Right atrium auricular region (tissue), 2 donors: ENCODE measurements at places on chromosomes 16 and 17. TPM values are rescaled to one million over a fixed set of nuclear protein-coding genes. Genes with fewer than 3 reads are reported as not detected.

- DNase-seq: no peak
Observed at GRCh38 chr17:77068915-77069314, 71.9 kb upstream of the SEC14L1 start.

- DNase-seq: peak; percentile 54
Observed at GRCh38 chr16:55491691-55492090, 12.7 kb downstream of the MMP2 start.

The PARD6A gene
- total RNA-seq: 5.6 TPM

- no peak for DNase-seq
Observed at GRCh38 chr17:2981325-2981724, 82.1 kb downstream of the OR1D5 start.

- no peak for DNase-seq
Observed at GRCh38 chr17:56710986-56711385, 117.5 kb downstream of the NOG start.

DNA sequence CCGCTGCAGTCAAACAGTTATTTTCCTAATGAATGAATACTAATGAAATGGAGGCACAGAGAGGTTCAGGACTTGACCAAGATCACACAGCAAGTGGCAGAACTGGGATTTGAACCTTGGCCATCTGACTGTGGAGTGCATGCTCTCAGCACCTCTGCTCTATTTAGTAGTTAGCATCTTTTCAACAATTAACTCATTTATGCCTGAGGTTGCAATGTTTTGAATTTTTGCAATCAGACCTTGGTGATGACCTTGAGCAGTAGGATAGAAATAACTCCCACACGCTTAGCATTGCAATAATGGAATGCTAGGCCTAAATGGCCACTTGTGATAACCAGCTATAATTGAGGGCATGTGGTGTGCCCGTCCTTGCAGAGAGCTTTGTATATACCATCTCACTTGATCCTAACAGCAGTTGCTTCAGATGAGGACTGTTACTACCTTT is 31.0 kb downstream of the NAGPA start:
- no peak for DNase-seq

DNA sequence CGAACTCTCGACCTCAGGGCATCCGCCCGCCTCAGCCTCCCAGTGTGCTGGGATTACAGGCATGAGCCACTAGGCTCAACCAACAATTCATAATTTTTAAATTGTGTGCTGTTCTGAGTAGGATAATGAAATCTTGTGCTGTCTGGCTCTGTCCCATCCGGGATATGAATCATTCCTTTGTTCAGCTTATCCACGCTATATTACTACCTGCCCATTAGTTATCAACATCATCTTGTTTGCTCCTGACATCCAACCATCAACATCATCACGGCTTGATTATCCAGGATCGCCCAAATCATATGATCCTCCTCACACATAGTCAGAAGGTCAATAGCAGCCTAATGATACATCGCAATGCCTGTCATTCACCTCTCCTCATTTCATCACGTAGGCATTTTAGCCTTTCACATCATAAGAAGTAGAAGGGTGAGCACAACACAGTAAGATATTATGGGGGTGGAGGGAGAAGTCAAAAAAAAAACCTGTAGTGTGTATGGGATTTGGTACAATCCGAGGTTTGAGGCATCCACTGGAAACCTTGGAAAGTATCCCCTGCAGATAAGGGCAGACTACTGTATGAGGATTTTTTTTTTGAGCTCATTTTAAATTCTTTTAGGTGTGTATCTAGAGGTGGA is 77.0 kb upstream of the SIAH1 start:
- no peak for DNase-seq

DNA sequence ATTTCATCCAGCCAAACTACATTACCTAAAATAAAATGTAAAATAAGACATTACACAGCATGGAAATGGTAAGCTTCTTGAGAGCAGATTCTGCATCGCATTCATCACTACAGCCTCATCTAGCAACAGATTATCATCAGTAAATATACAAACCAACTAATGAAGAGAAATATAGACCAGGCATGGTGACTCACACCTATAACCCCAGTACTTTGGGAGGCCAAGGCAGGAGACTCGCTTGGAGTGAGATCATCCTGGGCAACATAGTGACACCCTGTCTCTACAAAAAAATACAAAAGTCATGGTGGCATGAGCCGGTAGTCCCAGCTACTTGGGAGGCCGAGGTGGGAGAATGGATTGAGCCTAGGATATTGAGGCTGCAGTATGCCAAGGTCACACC is 19.9 kb downstream of the NCBP3 start:
- no peak for DNase-seq

DNA sequence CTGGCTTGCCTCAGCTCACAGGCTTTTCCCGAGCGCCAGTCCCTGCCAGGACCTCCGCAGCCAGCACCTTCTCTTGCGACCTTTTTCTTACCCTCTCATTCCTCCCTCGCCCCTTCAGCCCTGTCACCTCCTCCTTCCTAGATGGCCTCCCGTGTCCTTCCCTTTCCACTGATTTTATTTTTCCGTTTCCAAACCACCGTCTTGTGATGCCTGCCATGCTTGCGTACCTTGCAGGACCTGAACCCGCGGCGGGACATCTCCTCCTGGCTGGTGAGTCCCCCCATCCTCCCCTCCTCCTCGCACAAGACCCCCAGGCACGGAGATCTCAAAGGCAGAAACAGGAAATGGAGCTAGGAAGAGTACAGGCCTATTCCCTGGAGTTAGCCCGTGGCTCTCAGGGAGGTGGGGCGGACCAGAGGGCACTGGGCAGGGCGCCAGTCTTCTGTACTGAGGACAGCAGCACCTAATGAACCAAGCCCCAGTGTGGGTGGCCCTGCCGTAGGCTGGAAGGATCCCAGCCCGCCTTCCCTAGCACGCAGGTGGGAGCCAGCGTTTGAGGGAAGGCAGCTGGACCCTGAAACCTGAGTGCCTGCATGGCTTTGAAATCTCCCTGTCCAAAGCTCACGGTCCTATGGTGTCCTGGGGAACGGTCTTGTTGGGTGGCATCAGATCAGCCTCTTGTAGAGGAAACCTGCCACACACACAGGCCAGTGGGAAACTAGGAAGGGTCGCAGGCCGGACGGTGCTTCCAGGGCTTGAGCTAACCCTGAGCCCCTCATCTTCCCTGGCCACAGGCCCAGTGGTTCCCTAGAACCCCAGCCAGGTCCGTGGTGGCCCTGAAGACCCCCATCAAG is 612 bp downstream of the CISD3 start:
- DNase-seq: peak; percentile 79

The TOX3 gene
- not detected for total RNA-seq

DNA sequence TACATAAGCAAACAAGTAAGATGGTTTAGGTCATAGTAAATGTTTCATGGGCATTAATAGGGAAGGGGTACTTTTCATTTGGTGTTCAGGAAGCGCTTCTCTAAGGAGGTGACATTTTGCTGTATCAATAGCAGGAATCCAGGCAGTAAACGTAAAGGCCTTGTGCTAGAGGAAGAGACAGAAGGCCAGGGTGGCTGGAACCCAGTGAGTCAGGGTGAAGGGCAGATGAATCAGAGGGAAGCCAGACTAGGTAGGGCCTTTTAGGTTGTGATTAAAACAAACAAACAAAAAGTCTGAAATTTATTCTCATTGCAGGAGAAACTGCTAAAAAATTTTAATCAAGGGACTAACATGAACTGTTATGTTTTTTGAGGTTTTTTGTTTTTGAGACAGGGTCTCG is 6.5 kb downstream of the BMERB1 start:
- no peak for DNase-seq

GRCh38 chr17:31318298-31318801 is 3.1 kb downstream of the EVI2A start:
- peak; percentile 76 for DNase-seq

The LHX1 gene
- not detected for total RNA-seq

The CEMP1 gene
- not detected for total RNA-seq

DNA sequence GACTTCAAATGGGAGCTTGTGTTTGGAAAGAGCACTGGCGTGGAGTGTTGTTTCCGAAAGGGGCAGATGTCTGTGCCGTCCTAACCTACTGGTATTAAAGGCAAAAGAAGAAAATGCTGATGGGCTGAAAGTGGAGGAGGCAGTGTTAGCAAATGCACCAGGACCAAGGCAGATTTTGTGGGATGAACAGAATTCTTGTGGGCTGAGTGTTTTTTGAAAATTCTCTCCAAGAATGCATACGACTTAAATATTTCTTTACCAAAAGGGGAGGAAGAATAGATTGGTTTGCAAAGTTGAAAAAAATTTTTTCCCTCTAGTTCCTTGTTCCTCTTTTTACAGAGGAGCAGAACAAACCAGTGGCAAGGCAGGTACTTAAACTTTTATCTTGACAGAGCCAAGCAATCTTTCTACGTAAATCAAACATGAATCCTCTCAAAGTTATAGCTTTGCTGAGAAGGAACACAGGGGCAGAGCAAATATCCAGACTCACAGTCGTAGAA is 16.8 kb downstream of the MARCHF10 start:
- no peak for DNase-seq

DNA sequence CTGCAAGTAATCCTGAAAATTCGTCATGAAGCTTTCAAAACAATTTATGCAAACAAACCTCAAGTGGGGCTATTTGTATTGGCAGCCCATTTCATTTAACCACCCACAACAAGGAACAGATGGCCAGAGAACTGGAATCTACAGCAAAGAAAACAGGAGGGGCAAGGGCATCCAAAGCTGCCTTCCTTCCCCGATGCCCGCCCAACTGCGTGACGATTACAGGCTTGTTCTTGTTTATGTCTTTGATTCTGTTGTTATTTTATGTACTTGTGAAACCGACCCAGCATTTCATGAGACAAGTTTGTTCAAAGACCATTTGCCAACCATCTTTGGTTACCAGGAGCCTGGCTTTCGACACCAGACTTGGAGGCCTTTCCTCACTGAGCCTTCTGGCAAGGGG is 59.1 kb upstream of the IRX6 start:
- DNase-seq: no peak

- DNase-seq: no peak
Observed at GRCh38 chr17:40058186-40058784, 4.1 kb upstream of the MED24 start.

DNA sequence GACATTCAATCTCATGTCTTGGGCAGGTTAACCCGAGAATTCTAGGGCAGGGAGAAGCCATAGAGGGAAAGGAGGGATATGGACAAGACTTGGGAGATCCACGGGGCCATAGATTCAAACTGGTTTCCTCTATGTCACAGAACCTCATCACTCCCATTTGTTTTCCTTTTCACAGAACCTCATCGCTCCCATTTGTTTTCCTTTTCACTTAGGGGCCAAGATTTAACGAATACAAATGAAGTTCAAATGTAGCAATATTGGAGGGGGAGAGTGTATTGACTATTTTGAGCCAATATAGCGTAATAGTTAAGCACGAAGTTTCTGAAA is 39.3 kb upstream of the LONP2 start:
- no peak for DNase-seq

DNA sequence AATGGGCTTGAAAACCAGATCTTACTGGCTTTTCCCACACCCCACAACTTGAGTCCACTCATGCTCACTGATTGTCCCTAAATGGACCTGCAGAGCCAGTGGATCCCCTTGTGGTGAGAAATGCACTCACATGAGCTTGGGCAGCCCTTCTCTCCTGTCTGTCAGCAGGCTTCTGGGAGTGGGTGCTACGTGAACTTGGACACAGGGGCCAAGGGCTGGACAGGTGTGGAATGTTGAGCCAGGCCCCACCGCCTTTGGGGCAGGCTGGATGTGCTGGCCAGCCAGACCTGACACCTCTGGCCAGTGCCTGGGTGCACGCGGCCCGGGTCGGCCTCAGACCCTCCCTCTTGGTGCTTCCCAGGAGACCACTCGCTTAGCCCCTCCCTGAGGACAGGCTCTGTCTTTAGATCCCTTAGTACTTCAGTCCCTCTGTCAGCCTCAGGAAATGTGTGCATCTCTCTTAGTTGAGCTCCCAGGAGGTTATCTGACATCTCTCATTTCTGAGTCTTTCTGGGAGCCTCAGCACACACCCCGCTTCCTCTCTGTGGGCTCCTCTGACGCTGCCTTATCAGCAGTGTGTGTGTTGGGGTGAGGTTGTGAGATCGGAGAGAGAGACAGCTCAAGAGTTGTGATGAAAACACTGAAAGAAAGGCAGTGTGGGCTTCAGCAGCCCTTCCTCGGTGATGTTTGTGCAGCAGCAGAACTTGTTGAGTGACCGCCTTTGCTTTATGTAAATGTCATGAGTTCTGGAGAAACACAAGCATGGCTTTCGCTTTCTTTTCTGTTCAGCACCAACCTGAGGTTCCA is 117.0 kb downstream of the RAB11FIP4 start:
- no peak for DNase-seq

DNA sequence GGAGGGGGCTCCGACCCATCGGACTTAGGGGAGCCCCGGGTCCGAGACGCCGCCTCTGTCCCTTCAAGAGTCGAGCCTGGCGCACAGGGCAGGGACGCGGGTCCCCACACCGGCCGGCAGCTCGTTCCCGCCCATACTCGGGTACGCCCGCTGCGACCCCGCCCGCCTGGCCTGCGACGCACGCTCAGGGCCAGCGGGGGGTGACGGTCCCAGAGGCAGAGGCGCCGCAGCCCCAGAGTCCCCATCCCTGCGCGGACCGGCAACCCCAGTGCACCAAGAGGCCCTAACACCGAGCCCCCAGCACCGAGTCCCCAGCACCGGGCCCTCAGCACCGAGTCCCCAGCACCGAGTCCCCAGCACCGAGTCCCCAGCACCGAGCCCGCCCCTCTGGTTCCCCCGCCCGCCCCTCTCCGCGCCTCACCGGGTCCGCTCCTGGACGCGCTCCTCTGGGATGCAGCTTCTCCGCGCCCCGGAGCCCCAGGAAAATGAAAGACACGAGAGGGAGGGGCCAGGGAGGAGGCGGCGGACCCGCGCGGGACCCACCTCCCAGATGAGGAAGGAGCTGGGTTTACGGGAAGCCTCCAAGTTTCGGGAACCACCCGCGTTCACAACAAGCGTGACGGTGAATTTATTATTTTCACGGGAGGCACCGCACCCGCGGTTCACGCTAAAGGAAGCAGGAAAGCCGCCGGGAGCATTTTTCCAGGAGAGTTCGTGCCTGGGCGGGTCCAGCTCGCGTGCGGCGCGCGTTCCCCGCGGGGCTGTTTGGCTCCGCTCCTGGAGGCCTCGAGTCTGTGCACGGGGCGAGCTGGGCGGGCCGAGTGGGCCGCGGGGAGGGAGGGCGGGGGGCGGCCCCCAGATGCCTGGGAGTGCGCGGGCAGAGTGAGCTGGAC is at the start of gene SECTM1:
Gene SECTM1, minus strand, starts transcription at position 488 of the 893 bp plus-strand sequence. CDS start 6,526 bp downstream, outside the sequence.
- DNase-seq: peak; percentile 65

GRCh38 chr17:7929158-7930023 is at the start of gene KCNAB3:
Gene KCNAB3 (minus strand): TSS chr17:7929856. CDS start chr17:7929435, 421 bp downstream.
- no peak for DNase-seq

GRCh38 chr17:60355663-60356594 is 36.0 kb downstream of the USP32 start:
- no peak for DNase-seq

DNA sequence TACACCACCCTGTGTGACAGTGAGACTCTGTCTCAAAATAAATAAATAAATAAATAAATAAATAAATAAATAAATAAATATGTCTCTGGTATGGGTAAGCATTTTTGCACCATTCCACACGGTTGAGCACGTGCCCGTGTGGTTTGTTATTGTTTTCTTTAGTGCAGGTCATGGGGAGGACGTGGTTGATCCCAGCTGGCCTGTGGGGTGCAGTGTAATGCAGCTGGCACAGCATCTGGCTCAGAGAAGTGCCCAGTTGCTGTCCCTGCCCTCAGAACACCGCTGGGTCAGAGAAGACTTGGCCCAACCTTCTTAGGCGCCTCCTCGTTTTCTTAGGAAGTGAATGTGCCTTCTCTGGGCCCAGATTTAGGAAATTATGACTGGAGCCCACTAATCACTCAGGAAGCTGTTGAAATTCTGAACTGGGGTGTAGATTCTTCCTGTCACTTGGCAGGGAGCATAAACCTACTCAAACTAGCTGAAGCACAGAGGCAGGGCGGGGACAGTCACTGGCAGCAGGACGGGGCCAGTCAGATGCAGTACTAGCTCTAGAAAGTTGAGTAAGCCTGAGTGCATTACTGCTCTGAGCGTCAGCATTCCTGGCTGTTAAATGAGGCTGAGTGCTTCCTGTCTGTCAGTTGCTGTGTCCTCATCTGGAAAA is 85.9 kb downstream of the SNX29 start:
- peak; percentile 97 for DNase-seq
